ENCODE measurements at places on chromosomes 11 and 22.

- no peak for DNase-seq
Observed at GRCh38 chr11:76579056-76579751, 91.3 kb downstream of the LRRC32 start.

GRCh38 chr11:98564881-98565280 is 455.9 kb upstream of the CNTN5 start:
- DNase-seq, result no peak

- DNase-seq, result peak; percentile 93
Observed at GRCh38 chr22:27718186-27719035, 83.1 kb downstream of the MN1 start.

GRCh38 chr11:45859661-45860140 is 12.4 kb downstream of the CRY2 start:
- DNase-seq, result peak; percentile 100

GRCh38 chr22:17063411-17064106 is 21.2 kb upstream of the IL17RA start:
- DNase-seq, result no peak

Measured in foreskin fibroblast (primary cell).